ENCODE measurements at places on chromosomes 3 and 15. TPM values are rescaled to one million over a fixed set of nuclear protein-coding genes. Genes with fewer than 3 reads are reported as not detected.

DNA sequence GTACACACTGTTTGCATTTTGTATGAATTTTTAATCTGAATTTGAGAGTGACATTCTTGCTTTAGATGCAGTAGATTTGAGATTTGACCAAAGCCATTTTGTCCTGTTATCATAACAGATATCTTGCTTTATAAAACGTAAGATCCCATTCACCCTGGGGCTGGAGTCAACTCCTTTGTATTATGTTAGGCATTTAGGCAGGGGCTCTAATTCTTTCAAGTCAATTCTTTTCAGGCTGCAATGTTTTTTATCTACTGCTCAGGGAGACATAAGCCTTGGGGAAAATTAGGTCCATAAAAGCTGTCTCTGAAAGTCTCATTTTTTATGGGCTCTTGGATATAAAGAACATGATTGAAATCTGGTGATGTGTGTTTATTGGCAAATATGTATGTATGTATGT is 53.0 kb upstream of the CADPS start:
- no peak overlapping the region for H3K27ac ChIP-seq
- no peaks in the 10 kb centered on the region for H3K4me1 ChIP-seq
- H3K27me3 ChIP-seq: peaks cover 26% of the 10 kb centered on the region
- no peak overlapping the region for H3K4me3 ChIP-seq

GRCh38 chr15:89199746-89200145 is 21.6 kb downstream of the RLBP1 start:
- no peak overlapping the region for H3K27ac ChIP-seq
- H3K4me3 ChIP-seq: no peak overlapping the region
- H3K27me3 ChIP-seq: peaks cover 2% of the 10 kb centered on the region

- no peak for DNase-seq
- H3K36me3 ChIP-seq: no peaks in the 10 kb centered on the region
- peaks cover 24% of the 10 kb centered on the region for H3K27me3 ChIP-seq
Observed at GRCh38 chr3:143712522-143712921, 135.7 kb downstream of the SLC9A9 start.

DNA sequence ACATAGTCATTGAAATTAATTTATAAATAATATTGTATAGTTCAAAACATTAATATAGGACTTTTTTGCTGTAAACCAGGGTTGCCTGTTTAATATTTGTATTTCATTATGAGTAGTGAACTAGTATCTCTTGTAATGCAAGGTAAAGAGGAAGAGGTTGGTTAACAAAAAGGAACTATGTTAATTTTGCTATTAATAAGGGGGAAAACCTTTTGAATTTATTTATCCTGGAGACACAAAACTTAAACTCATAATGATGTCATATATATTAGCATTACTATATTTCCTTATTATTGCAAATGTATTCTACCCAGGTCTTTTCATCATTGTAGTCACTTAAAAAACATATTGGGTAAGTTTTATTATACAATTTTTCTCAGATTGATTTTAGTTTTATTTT is 94.5 kb downstream of the CHL1 start:
- no peaks in the 10 kb centered on the region for H3K4me1 ChIP-seq
- no peak overlapping the region for H3K4me3 ChIP-seq
- H3K27me3 ChIP-seq: peaks cover 15% of the 10 kb centered on the region
- no peak for DNase-seq
- no peak overlapping the region for H3K27ac ChIP-seq
- no peaks in the 10 kb centered on the region for H3K36me3 ChIP-seq

DNA sequence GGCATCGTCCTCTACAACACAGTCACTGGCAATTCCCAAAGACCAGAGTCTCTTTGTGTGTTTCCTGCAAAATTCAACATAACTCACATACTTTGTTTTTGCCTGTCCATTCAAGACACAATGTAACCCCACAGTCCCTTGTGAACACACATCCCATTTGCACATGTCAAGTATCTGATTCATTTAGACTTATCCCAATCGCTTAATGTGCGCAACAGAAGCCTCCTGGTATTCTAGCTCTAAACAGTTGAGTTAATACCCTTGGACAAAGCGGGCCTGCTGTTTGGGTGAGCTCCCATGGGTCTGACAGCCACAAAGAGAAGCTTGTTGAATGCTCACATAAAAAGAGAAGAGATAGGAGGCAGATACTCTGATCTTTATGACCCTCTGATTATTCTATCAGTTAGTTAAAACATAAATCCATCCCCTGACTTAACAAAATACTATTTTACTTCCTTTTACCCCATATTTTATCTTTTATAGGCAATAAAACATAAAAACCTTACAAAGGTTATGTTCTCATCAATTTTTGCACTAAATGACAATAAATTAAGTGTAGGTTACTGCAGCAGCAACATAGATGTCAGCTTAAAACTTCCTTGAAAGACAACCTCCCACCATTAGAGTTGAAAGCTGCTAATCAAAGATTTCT is 79.4 kb downstream of the ANXA2 start:
- DNase-seq: no peak
- H3K4me1 ChIP-seq: peaks cover 1% of the 10 kb centered on the region
- H3K27me3 ChIP-seq: peaks cover 56% of the 10 kb centered on the region
- no peak overlapping the region for H3K27ac ChIP-seq

DNA sequence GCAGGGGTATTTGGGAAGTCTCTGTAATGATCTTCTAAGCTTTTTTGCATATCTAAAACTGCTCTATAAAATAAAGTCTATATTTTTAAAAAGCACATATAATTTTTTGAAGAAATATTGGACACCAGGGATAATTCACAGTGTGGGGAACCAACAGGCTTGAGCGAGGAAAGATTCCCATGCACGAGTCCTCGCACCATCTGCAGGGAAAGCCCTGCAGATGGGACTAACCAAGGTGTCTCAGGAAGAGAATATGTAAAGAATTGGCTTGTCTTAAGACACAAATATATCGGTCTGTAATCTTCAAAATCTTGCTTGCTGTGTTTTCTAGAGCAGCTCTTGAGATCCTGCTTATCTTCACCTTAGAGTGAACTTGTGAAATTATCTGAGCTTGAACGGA is 77.2 kb upstream of the SEMA6D start:
- H3K27ac ChIP-seq: no peak overlapping the region
- H3K27me3 ChIP-seq: no peaks in the 10 kb centered on the region
- no peaks in the 10 kb centered on the region for H3K36me3 ChIP-seq

DNA sequence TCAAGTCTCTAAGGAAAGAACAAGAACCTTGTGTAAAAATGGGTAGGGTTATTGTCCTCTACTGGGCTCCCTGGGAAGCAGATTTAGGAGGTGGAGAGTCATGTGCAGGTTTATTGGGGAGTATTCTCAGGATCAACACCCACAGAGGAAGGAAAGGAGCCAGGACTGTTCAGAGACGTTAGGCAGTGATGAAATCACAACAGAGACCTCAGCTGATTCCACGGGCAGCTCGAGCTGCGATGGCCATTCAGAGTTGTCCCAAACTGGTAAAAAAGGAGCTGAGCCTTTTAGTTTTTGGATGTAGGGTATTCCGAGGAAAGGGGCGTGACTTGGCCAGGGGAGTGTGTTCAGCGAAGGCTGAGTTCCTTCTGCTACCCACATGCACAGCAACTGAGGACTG is 85.0 kb downstream of the RORA start:
- peaks cover 34% of the 10 kb centered on the region for H3K27me3 ChIP-seq
- peaks cover 5% of the 10 kb centered on the region for H3K4me1 ChIP-seq
- H3K36me3 ChIP-seq: no peaks in the 10 kb centered on the region
- no peak overlapping the region for H3K4me3 ChIP-seq
- no peak overlapping the region for H3K27ac ChIP-seq

DNA sequence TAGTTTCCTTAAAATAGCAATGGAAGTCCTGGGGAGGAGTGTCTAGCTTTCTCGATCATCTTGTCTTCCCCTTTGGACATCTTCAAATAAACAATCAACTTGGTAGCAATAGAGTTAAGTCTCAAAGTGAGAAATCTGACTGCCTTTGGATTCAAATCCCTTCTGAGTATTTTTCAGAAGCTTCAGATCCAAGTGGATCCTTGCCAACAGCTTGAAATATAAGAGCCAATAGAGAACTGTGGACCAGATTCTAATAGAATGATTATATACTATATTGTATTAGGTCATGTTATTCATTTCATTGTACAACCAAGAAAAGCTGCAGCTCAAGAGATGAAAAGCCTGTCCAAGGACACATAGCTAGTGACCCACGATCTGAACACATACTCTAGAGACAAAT is 60.2 kb downstream of the SYNPR start:
- H3K36me3 ChIP-seq: peaks cover 2% of the 10 kb centered on the region
- H3K4me1 ChIP-seq: peaks cover 13% of the 10 kb centered on the region
- DNase-seq: no peak

- no peak overlapping the region for H3K4me3 ChIP-seq
- no peaks in the 10 kb centered on the region for H3K36me3 ChIP-seq
- DNase-seq: no peak
- H3K27me3 ChIP-seq: peaks cover 8% of the 10 kb centered on the region
- H3K4me1 ChIP-seq: no peaks in the 10 kb centered on the region
- H3K27ac ChIP-seq: no peak overlapping the region
Observed at GRCh38 chr3:58737644-58738043, 71.1 kb upstream of the FAM3D start.

GRCh38 chr3:76941376-76941775 is 98.5 kb upstream of the ROBO2 start:
- no peaks in the 10 kb centered on the region for H3K27me3 ChIP-seq
- DNase-seq: no peak
- peaks cover 26% of the 10 kb centered on the region for H3K4me1 ChIP-seq
- H3K27ac ChIP-seq: no peak overlapping the region
- no peak overlapping the region for H3K4me3 ChIP-seq

- peaks cover 27% of the 10 kb centered on the region for H3K4me1 ChIP-seq
- no peaks in the 10 kb centered on the region for H3K27me3 ChIP-seq
- peak overlapping the region; percentile 89 for H3K4me3 ChIP-seq
- no peaks in the 10 kb centered on the region for H3K36me3 ChIP-seq
Observed at GRCh38 chr15:73991260-73991659, 835 bp downstream of the STOML1 start.

- peaks cover 10% of the 10 kb centered on the region for H3K36me3 ChIP-seq
- no peaks in the 10 kb centered on the region for H3K27me3 ChIP-seq
- no peak for DNase-seq
Observed at GRCh38 chr3:180983136-180983535, 6.4 kb downstream of the DNAJC19 start.

DNA sequence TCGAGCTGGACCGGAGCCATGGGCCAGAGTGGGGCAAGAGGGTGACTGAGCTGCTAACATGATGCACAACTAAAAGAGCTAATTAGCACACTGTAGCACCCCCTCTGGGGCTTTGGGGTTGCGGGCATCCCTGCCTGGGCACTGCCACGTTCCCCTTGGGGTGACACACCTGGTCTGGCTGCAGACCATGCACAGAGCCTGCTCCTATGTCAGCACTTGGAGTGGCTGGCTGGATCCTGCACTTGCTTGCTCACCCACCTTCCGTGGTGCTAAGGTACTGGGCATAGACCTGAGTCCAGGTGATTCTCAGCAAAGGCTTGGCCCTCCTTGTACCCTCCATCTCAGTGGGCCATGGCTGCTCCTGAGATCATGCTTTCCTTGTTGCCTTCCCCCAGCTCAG is 12.8 kb upstream of the SPTBN5 start:
- peaks cover 4% of the 10 kb centered on the region for H3K4me1 ChIP-seq
- peaks cover 9% of the 10 kb centered on the region for H3K36me3 ChIP-seq
- no peak overlapping the region for H3K4me3 ChIP-seq
- no peak overlapping the region for H3K27ac ChIP-seq

GRCh38 chr3:187964760-187965159 is 189.2 kb upstream of the LPP start:
- H3K4me3 ChIP-seq: no peak overlapping the region
- no peaks in the 10 kb centered on the region for H3K36me3 ChIP-seq
- no peak for DNase-seq
- H3K4me1 ChIP-seq: no peaks in the 10 kb centered on the region

DNA sequence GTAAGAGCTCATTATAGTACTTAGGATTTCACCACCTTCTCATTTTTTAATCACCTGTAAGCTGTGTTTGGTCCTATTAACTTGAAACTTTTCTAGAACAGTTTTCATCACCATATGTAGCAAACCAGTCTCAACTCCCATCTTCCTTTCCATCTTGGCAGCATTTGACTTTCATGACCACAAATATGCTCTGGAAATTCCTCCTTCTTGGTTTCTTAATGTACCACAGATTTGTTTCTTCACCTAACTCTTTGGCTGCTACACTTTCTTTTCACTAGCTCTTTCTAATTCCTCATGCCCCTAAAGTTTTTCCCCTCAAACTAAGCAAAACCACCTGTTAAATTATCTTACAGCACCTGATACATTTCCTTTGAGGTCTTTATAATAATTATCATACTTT is 13.2 kb upstream of the NMB start:
- no peaks in the 10 kb centered on the region for H3K4me1 ChIP-seq
- no peak for DNase-seq
- peaks cover 35% of the 10 kb centered on the region for H3K36me3 ChIP-seq
- no peaks in the 10 kb centered on the region for H3K27me3 ChIP-seq
- H3K4me3 ChIP-seq: no peak overlapping the region
- H3K27ac ChIP-seq: no peak overlapping the region

- peaks cover 22% of the 10 kb centered on the region for H3K36me3 ChIP-seq
- peaks cover 7% of the 10 kb centered on the region for H3K4me1 ChIP-seq
- H3K27me3 ChIP-seq: no peaks in the 10 kb centered on the region
- no peak for DNase-seq
- no peak overlapping the region for H3K4me3 ChIP-seq
Observed at GRCh38 chr15:41698779-41699178, 38.6 kb downstream of the MGA start.

DNA sequence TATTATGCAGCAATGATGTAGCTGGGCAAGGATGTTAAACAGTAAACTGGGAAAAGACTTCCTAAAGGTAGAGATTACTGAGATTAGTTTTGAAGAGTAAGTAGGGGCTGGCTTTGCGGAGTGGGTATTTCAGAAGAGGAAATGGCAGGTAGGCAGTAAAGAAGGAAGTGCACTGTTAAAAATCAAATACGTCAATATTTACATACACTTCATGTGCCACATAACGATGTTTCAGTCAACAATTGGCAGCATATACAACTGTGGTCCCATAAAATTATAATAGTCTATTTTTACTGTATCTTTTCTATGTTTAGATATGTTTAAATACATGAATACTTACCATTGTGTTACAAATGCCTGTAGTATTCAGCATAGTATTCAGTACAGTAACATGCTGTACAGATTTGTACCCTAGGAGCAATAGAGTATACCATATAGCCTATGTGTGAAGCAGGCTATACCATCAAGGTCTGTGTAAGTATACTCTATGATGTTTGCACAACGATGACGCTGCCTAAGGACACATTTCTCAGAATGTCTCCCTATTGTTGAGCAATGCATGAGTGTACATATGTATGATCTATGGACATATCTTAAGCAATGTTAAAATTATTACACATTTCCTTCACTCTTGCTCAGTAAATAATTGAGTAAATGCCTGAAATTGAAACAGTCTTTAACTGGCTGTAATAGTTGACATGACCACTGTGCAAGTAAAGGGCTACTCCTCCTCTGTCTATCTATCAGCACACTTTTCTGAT is 196.7 kb downstream of the ISL2 start:
- no peaks in the 10 kb centered on the region for H3K36me3 ChIP-seq
- no peak for DNase-seq
- H3K4me3 ChIP-seq: no peak overlapping the region

- H3K36me3 ChIP-seq: peaks cover 9% of the 10 kb centered on the region
- no peak for DNase-seq
- H3K27me3 ChIP-seq: peaks cover 79% of the 10 kb centered on the region
Observed at GRCh38 chr3:13280811-13281506, 139.2 kb downstream of the NUP210 start.

Gene PCSK6
- total RNA-seq: 3.7 TPM

Gene SLC9A9
- 2.7 TPM for total RNA-seq

Gene LTF
- not detected for total RNA-seq

Gene MYL3
- total RNA-seq: 6.8 TPM

Gene SYNPR
- total RNA-seq: 3.7 TPM

Gene CD80
- total RNA-seq: 0.18 TPM

Measured in mesothelial cell of epicardium (in vitro differentiated cells).